Central memory CD4-positive, alpha-beta T cell (primary cell): ENCODE measurements at places on chromosomes 2 and 18.

DNA sequence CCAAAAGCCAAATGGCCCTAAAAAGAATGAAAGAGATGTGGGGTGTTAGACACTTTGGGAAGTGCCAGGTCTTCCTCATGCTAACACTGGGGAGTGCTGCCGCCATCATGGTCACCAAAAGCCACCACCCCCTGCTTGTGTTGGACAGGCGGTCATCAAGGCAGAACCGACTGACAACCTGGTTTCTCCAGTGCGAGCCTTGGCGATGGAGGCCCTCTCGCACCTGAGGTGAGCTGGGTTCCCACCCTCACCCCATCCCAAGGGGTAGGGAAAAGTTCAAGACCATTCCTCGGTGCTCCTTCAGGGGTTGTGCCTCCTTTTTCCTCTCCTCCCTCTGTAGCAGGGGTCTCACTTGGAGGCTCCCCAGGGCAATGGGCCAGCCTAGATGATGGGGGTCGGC lies 33.6 kb downstream of the MROH2A start:
- DNase-seq, result no peak

- DNase-seq, result no peak
Measured at GRCh38 chr18:10006311-10006893, 92.6 kb downstream of the VAPA start.

GRCh38 chr2:168465594-168465993 lies 9.5 kb downstream of the CERS6 start:
- no peak for DNase-seq

DNA sequence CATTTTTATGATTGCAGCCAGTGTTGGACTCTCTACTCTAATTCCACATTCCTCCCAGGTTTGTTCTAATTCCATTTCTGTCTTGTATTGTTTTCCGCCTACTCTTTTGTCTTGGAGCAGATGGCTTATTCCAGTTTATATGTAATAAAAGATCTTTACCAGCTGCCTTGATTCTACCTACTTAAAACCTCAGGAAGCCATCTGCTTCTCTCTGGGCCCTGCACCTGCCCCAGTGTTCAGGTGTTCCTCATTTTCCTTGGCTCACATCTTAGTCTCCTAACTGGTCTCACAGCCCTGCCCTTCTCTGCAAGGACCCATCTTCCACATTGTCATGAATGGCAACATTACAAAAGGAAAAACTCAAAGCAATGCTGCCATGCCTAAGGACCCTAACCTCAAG lies 21.0 kb upstream of the IL37 start:
- no peak for DNase-seq

GRCh38 chr2:226208726-226209125 lies 590.9 kb downstream of the IRS1 start:
- DNase-seq, result no peak

DNA sequence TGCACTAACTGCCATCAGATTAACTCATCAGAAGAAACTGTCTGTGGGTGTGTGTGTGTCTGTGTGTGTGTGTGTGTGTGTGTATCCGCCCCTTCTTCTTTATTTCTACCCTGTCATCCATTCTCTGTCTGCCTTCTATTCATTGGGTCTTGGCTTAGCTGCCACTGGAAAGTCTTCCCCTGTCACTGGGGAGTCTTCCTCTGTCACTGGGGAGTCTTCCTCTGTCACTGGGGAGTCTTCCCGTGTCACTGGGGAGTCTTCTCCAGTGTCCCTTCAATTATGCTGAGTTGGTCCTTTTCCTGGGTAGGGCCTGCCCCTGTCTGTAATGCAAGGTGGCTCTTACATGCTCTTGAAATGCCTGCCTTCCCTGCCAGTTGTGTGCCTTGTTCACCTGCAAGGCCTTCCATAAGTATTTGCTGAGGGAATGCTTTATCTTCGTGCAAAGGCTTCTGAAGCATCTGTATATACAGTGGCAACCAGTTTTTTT lies 18.9 kb upstream of the POLR1B start:
- no peak for DNase-seq
